ENCODE measurements at places on chromosomes 2 and 18. TPM values are rescaled to one million over a fixed set of nuclear protein-coding genes. Genes with fewer than 3 reads are reported as not detected.

RAB6C gene
- not detected for total RNA-seq

TCF7L1 gene
- total RNA-seq: 3.9 TPM

DNA sequence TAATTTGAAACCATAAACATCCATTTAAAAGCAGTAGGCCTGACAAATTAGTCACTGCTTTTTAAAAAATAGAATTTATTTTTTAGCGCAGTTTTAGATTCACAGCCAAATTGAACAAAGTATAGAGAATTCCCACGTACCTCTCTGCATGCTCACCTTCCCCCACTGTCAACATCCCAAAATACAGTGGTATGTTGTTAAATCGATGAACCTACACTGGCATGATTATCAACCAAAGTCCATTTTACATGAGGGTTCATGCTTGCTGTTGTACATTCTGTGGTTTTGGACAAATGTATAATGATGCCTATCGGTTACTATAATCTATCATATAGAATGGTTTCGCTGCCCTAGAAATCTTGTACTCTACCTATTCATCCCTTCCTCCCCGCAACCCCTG lies 5.6 kb upstream of the ELOA2 start:
- no peaks in the 10 kb centered on the region for H3K27me3 ChIP-seq
- DNase-seq: no peak
- H3K27ac ChIP-seq: no peak overlapping the region
- no peak overlapping the region for H3K4me3 ChIP-seq

DNA sequence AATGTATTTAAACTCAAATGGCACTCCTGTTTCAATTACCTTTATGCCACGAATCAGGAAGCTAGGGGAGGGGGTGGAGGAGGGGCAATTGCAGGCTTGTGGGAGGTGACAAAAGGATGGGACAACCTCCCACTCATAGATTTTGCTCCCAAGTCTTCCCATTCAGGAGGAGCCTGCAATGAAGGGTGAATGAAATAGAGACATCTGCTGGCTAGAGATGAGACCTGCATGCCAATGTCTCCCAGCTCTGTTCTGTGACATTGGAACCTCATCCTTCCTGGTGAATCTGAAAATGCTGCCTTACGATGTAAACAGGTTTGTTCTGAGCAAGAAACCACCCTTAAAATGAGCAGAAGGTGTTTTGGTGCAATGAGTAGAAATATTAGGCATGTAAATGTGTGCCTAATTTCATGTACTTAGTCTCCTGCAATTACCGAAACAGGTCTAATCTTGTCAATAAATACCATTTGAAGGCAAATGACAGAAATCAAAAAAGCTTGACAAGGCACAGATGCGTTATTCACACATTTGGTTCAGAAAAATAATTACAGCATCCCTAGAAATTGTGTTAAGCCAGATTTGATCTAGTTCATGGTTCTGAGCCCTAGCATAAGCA lies 2.7 kb upstream of the PID1 start:
- peak; percentile 13 for DNase-seq
- H3K4me3 ChIP-seq: peak overlapping the region; percentile 34
- H3K36me3 ChIP-seq: no peaks in the 10 kb centered on the region
- H3K27me3 ChIP-seq: no peaks in the 10 kb centered on the region
- H3K4me1 ChIP-seq: no peaks in the 10 kb centered on the region

CAB39 gene
- 141 TPM for total RNA-seq

PDCD1 gene
- total RNA-seq: not detected

GRCh38 chr2:13193900-13194299 lies 477.2 kb downstream of the TRIB2 start:
- H3K27ac ChIP-seq: no peak overlapping the region
- H3K4me1 ChIP-seq: no peaks in the 10 kb centered on the region
- H3K27me3 ChIP-seq: no peaks in the 10 kb centered on the region
- no peak overlapping the region for H3K4me3 ChIP-seq
- H3K36me3 ChIP-seq: no peaks in the 10 kb centered on the region

- no peak overlapping the region for H3K4me3 ChIP-seq
- no peaks in the 10 kb centered on the region for H3K27me3 ChIP-seq
- no peaks in the 10 kb centered on the region for H3K4me1 ChIP-seq
- no peak overlapping the region for H3K27ac ChIP-seq
Measured at GRCh38 chr2:59585655-59586054, 967.8 kb downstream of the BCL11A start.

DNA sequence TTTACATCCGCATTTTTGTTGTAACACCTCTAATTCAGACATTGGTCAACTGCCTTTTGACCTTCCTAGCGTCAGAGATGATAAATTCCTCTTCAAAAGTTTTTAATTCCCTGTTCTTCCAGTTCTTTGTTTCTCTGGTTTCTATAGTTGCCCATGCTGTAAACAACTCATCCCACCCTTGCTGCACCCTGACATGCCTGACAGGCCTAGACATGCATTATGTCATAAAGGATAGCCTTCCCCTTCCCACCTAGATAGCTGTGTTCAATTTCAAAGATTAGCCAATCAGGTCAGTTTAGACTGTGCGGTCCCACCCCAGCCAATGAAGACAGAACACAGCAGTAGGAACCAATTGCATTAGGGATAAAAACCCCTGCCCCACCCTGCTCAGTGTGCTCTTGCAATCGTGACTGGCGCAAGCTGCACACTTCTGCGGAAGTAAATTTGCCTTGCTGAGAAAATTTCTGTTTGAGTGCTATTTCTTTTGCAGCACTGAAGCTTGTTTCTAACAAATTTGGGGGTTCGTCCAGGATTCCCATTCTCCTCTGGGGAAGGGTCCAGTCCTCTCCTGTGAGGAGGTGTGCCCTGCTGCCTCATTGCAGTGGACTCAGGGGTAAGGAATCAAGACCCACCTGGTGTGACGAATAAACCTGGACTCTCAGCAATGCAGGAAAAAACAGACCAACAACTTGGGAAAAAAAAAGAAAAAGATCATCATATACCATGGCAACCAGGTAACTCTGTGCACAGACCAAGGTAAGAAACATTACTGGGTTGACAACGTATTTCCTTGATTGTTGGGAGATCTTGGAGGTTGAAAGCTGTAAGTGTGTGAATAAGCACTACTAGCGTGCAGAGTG lies 9.1 kb upstream of the SAP130 start:
- no peak overlapping the region for H3K27ac ChIP-seq
- no peaks in the 10 kb centered on the region for H3K36me3 ChIP-seq
- no peak for DNase-seq
- H3K4me1 ChIP-seq: no peaks in the 10 kb centered on the region

CSRNP3 gene
- total RNA-seq: 0.07 TPM

MC5R gene
- not detected for total RNA-seq

DNA sequence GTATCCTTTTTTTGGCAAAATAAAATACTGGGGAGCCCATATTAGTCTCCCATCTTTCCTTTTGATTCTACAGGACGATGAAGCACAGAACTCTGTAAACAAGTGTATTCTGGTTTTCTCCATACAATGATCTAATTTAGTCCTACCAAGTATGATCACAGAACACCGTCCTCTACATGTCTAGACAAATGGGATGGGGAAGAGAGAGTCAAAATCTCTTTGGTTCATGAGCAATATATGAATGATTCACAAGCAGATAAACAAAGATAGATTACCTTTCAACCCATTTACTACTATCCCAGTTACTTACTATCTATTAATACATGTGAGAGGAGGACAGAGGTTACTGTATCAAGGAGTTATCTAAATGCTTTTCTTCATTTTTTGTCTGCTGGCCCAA lies 352.4 kb upstream of the ACVR2A start:
- H3K27me3 ChIP-seq: no peaks in the 10 kb centered on the region
- H3K4me3 ChIP-seq: no peak overlapping the region
- H3K27ac ChIP-seq: no peak overlapping the region
- DNase-seq: no peak
- H3K4me1 ChIP-seq: no peaks in the 10 kb centered on the region
- H3K36me3 ChIP-seq: no peaks in the 10 kb centered on the region

ARHGAP25 gene
- total RNA-seq: 3.2 TPM

ANKRD36B gene
- 1.9 TPM for total RNA-seq

DNA sequence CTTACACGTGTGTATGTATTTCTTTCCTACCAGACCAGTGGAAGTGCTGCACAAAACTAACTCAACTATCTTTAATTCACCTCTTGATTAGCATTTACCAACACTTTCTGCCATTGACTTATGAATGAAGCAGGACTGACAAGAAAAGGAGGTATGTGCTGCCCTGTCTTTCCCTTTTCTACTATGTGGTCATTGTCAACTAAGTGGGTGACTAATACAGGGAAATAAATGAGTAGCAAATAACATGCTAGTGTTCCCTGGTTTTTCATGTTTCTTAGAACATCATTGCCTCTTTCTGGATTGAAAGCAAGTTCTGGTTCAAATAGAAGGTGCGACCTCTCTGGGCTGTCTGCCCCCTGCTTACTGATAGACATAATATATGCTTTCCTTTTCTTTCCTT lies 58.0 kb downstream of the LINC00305 start:
- H3K27me3 ChIP-seq: no peaks in the 10 kb centered on the region
- no peaks in the 10 kb centered on the region for H3K4me1 ChIP-seq
- no peaks in the 10 kb centered on the region for H3K36me3 ChIP-seq

DNA sequence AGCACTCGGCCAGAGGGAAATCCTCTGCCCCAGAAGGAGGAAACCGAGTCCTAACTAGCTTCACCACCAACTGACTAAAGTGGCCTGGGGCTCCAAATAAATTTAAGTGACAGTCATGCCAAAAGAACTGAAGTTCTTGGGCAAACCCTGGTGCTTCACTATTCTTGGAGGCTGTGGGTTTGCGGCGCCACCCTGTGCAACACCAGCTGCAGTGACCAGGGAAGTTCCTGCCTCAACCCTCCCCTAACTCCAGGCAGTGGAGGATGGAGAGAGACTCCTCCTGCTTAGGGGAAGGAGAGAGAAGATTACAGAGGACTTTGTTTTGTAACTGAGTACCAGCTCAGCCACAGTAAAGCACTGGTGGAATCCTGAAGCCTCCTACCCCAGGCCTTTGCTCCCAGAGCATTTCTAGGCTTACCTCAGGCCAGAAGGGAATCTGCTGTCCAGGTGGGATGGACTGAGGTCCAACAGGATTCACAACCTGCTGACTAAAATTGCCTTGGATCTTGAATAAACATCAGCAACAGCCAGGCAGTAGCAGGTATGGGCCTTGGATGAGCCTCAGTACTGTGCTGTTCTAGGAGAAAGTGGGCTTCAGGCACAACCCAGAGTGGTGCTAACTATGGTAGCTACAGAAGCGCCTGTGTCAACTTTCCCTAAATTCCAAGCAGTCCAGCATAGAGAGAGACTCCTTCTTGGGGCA lies 29.4 kb upstream of the BMP10 start:
- no peak overlapping the region for H3K27ac ChIP-seq
- no peaks in the 10 kb centered on the region for H3K27me3 ChIP-seq
- no peak for DNase-seq
- no peak overlapping the region for H3K4me3 ChIP-seq
- no peaks in the 10 kb centered on the region for H3K36me3 ChIP-seq

GRCh38 chr18:12597760-12598159 lies 60.1 kb downstream of the SPIRE1 start:
- peaks cover 16% of the 10 kb centered on the region for H3K4me1 ChIP-seq
- H3K27me3 ChIP-seq: no peaks in the 10 kb centered on the region
- H3K27ac ChIP-seq: no peak overlapping the region
- H3K36me3 ChIP-seq: no peaks in the 10 kb centered on the region
- no peak for DNase-seq

UPP2 gene
- not detected for total RNA-seq

DNA sequence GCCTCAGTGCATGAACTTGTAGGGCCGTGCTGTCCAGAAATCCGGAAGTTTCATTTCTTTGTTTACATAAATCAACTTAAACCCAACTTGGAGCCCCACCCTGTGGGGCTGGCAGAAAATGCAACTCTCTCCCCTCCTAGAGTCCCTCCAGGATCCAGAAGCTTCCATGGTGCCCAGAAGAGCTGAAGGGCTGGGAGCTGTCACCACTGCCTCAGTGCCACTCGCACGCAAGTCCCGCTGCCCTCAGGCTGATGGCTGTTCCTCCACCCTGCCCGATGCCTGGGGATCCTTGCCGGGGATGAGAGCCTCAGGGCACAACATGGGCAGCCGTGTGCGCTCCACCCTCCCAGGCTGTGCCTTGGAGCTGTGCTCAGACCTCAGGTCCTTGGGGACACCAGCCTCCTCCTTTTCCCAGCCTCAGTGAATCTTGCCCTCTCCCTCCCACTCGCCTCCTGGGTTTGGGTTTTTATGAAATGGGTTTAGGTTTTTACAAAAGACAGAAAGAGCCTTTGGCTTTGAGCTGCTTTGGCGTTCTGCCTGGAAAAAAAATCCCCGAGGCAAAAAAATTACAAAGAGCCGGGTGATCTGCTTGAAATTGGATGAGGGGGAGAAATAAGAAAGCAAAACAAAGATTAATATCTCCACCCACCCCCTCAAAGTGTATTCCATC lies 155.2 kb downstream of the TWIST2 start:
- H3K27me3 ChIP-seq: peaks cover 12% of the 10 kb centered on the region
- H3K27ac ChIP-seq: no peak overlapping the region
- H3K36me3 ChIP-seq: no peaks in the 10 kb centered on the region
- no peaks in the 10 kb centered on the region for H3K4me1 ChIP-seq
- H3K4me3 ChIP-seq: peak overlapping the region; percentile 28
- no peak for DNase-seq

DNA sequence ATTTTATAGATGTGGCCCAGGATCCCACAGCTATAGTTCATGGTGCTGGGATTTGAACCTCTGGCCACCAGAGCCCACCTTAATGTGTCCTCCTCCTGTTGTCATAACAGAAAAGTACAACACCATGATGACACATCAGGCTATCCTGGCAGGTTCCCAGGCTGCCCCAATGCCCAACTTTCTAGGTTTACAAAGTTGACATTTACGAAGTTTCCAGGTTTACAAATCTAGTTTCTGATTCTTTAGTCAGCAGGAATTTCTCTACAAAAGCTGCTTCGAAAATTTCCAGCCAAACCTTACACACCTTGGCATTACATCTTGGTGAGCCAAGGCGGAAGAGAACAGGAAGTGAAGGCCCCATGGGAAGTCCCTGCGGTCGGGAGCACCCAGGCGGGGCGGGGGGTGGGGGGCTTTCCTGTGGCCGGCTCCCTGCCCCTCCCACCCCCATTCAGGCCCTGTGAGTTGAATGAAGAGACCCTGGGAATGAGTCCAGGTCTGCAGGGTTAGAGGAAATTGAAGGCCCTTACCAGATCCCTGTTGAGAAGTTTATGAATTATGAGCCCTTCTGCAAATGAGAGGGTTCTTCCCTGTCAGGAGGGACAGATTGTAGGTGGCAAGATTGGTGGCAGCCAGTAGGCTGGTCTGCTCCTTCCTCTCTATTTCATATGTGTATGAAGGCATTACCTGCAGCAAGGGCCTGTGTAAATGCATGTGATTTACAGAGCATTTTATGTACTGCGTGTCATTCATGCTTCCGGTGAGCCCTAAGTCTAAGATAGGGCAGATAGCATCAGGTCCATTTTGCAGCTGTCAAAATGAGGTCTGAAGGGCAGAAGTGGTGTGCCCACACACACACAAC lies 11.1 kb upstream of the IL1RN start:
- no peak overlapping the region for H3K27ac ChIP-seq
- no peak for DNase-seq
- no peaks in the 10 kb centered on the region for H3K4me1 ChIP-seq
- no peaks in the 10 kb centered on the region for H3K36me3 ChIP-seq
- no peaks in the 10 kb centered on the region for H3K27me3 ChIP-seq
